Kasumi-1 (cell line): ENCODE measurements at places on chromosomes 4 and X.

DNA sequence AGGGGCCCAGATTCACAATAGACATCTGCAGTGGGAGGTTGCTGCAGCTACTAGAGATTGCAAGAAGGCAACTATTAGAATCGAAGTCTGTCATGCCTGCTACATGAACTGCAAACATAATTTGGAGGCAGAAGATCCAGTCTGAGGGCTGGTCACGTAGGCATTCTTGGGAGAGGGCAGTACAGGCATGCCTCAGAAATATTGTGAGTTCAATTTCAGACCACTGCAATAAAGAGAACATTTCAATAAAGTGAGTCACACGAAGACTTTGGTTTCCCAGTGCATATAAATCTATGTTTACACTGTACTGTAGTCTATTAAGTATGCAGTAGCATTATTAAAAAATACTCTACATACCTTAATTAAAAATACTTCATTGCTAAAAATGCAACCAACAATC, 585.8 kb upstream of the FAT1 start:
- DNase-seq, result no peak

DNA sequence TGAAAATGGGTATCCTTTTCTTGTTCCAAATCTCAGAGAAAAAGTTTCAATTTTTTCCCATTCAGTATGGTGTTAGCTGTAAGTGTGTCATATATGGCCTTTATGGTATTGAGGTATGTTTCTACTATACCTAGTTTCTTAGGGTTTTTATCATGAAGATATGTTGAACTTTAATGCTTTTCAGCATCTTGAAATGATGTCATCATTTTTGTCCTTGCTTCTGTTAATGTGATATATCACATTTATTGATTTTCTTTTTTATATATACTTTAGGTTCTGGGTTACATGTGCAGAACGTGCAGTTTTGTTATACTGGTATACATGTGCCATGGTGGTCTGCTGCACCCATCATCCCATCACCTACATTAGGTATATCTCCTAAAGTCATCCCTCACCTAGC, 44.9 kb downstream of the FOXR2 start:
- no peak for DNase-seq

DNA sequence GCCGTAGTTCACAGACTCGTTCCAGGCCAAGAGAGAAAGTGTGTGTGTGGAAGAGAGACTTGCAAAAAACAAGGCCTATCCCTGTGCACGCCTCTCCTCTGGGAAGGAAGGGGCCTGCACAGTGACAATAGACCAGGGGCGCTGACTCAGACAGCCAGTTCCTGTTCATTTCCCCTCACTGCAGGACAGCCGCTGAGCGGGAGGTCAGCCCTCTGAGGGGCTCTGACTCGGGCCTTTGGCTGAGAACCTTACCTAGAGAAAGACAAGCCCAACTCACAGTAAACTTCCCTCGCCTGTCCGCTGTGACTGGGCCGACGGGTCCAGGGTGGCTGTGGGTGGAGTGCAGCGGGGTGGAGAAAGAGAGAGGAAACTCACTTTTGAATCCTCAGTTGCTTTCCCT, 52.1 kb downstream of the RTL5 start:
- peak; percentile 15 for DNase-seq

DNA sequence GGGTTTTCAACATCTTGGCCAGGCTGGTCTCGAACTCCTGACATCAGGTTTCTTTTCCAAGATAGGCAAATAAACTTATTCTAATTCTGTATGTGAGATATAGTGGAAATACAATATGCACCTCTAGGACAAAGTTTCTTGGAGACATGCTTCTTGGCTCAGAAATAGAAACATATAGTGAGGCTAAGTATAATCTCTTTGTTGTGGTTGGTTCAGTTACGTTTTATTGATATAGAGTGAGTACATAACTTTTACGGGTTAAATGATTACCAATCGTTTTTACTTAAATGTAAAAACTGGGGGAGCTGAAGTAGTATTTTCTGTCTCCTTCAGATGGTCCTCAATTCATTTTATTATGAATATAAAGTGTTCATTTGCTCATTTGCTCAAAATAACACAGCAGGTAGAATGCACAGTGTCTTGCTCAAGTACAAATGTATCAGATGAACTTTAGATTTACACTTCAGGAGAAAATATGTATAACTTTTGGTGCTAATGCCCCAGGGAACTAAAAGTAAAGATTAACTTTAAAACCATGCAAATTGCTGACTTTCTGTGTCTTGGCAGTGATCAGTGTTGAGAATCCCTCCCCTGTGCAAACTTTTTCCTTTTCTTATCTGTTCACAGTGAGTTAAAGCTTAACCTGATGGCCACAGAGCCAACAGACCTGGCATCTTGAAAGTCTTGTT, 77.6 kb downstream of the AFF1 start:
- DNase-seq, result no peak

GRCh38 chr4:32768664-32769389, 2048.7 kb downstream of the PCDH7 start:
- DNase-seq, result no peak

GRCh38 chr4:47194036-47194737, 162.8 kb downstream of the GABRB1 start:
- no peak for DNase-seq

DNA sequence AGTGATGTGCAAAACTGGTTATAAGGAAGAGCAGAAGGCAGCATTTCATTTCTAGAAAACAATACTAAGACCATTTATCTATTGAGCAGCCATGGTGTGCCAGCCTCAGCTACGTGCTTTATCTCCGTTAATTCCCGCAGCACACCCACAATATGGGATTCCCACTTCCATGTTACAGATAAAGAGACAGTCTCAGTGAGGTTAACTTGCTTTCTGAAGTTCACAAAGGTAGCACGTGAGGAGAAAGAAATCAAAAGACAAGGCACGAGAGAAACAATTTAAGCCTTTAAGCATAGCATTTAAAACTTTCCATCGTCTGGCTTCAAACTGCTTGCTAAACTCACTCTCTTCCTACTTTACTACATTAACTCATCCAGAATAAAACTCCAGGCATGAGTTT, 8.0 kb upstream of the RPL34 start:
- DNase-seq, result no peak

- no peak for DNase-seq
Observed at GRCh38 chr4:186078981-186079638, 10.2 kb downstream of the TLR3 start.

- DNase-seq, result no peak
Observed at GRCh38 chr4:176906709-176907108, 114.0 kb upstream of the VEGFC start.

GRCh38 chrX:20530406-20530921, 263.8 kb upstream of the RPS6KA3 start:
- peak; percentile 19 for DNase-seq

GRCh38 chrX:76148753-76149152, 24.1 kb upstream of the PBDC1 start:
- DNase-seq, result peak; percentile 9

DNA sequence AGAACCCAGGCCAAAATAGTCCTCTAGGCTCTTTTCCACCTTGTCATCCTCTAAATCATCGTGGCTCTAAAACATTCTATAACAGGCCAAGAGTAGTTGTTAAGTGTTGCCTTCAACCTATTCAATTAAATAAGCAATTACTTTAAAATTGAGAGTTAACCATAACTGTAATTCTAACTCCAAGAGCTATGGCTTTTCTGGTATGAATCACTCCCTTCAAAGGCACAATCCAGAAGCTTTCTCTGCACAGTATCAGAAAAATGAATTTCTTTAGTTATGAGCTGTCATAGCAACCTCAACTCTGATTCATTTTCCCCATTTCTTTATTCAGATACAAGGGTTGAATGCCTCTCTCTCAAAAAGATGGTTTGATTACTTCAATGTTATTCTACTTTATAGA, 21.7 kb downstream of the INPP4B start:
- DNase-seq, result no peak

- DNase-seq, result no peak
Observed at GRCh38 chr4:182752158-182752910, 164.9 kb downstream of the DCTD start.

GRCh38 chr4:1746265-1746691, 25.0 kb downstream of the TACC3 start:
- peak; percentile 48 for DNase-seq

DNA sequence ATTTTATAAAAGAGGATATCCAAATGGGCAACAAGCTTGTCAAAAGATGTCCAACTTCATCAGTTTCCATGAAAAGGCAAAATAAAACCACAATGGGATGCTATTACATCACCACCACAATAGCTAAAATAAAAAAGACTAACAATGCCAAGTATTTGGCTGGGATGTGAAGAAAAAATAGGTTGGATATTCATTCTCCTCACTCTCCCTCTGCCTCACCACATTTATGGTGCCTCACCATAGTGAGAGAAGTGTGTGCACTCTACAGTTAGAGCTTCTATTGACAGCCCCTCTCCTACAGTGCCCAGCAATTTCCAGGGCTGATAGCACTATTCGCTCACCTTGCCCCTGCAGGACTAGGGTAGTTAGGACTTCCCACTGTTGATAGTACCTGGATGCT, 25.5 kb downstream of the VEGFC start:
- no peak for DNase-seq

- DNase-seq, result no peak
Observed at GRCh38 chr4:19401301-19402080, 850.2 kb upstream of the SLIT2 start.

DNA sequence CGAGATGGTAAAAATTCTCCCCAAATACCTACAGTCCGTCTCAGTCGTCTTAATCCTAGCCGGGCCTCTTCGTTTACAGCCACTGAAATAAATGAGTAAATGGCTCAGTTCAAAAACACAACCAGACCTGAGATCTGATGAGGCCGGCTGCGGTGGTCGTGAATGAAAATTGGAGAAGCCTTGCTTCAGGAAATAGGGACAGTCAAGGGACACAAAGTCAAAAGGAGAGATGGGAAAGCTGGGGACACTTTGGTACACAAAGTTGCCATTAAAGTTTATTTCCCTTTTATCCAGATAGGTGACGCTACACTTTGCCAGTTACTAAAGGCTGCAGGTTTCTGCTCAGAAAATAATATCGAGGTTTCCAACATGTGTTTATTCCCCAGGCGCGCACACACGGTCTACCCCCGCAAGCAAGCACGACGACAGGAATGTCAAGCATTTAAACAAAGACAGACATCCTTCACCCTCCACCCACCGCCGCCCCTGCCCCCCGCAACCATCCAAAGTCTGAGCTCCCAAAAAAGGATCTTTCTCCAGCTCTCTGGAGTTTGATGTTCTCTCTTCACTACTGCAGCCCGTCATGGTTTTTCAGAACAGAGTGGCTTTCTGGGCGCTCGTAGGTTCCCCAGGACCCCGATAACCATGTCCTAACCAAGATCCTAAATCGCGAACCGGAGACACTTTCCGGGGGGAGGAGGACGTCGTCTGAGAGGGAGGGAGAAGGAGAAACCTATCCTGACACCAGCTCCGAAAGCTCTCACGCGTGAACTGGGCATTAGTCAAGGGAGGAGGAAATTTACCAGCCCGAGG, 1.3 kb upstream of the PCDH7 start:
- no peak for DNase-seq

DNA sequence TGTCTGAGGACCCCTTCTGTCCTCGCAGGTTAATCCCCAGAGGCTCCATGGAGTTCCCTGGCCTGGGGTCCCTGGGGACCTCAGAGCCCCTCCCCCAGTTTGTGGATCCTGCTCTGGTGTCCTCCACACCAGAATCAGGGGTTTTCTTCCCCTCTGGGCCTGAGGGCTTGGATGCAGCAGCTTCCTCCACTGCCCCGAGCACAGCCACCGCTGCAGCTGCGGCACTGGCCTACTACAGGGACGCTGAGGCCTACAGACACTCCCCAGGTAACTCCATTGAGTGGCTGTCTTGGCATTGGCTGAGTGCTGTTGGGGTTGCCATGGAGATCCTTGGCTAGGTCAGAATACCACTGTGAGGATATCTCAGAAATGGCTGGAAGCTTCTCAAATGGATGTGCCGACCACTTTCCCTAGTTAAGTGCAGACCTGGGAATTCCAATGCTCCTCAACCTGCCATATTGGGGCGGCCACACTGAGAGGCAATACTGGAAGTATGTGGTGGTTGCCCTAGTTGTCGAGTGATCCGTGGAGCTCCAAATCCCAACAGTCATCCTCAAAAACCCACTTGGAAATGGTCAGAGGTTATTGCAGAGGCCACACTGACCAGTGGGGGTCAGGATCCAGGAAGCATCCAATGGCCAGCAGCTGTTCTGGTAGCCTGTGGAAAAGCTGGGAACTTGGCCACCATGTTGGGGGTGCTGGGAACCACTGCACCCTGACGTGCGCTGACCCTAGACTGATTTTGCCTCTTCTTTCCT, 4.9 kb downstream of the GATA1 start:
- no peak for DNase-seq

DNA sequence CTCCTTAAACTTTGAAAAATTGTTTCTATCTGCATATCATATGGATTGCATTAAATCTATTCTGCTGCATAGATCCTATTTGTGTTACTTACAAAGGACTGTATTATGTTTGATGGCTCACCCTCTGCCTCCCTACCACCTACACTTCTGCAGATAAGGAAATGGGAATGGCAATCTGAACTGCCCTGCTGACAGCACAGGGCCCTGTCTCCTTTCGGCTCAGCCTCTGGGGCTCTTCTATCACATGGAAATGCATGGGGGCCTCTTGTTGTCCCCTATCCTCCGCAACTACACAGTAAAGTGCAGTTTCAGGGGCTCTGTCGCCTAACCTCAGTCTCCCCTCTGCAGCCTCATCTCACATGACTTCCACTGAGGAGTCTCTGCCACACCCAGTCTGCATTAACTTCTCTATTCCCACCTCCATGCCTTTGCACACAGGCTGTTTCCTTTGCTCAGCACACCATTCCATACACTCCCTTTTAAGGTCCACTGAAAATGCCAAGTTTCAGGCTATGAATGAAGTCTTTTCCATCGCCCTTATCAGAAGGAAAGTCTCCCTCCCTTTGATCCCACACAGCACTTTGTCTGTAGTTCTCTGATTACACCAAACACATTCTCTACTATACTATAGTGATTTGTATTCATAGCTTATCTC, 12.5 kb downstream of the RELL1 start:
- no peak for DNase-seq

GRCh38 chrX:65985922-65986588, 53.8 kb downstream of the VSIG4 start:
- peak; percentile 74 for DNase-seq

- DNase-seq, result no peak
Observed at GRCh38 chr4:159111416-159111815, 8.5 kb downstream of the RAPGEF2 start.

- DNase-seq, result no peak
Observed at GRCh38 chr4:28313729-28314713, 1453.4 kb downstream of the STIM2 start.

GRCh38 chr4:125389713-125390112, 75.0 kb downstream of the FAT4 start:
- DNase-seq, result no peak

DNA sequence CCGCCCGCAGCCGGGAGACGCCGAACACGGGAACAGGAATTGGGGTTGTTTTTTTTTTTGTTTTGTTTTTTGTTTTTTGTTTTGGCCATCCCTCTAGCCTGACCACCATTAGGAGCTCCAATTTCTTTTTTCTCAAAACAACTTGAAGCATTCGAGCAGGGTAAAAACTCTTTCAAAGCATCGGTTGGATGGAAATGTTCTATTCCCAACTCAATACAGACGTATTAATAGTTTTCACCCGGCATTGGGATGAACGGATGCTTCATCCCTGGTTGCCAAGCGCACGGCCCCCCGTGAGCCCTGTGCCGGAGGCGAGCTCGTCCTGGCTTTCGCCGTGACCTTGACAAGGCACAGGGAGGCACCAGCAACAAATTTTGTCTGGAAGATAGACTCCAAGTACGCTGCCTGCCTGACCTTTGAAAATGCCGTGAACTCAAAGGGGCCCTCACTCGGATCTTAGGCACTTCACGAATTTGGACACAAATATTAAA, 352 bp upstream of the MAP3K15 start:
- DNase-seq, result peak; percentile 38
